Naive thymus-derived CD8-positive, alpha-beta T cell (primary cell): ENCODE measurements at places on chromosomes 5 and 9. TPM values are rescaled to one million over a fixed set of nuclear protein-coding genes. Genes with fewer than 3 reads are reported as not detected.

DNA sequence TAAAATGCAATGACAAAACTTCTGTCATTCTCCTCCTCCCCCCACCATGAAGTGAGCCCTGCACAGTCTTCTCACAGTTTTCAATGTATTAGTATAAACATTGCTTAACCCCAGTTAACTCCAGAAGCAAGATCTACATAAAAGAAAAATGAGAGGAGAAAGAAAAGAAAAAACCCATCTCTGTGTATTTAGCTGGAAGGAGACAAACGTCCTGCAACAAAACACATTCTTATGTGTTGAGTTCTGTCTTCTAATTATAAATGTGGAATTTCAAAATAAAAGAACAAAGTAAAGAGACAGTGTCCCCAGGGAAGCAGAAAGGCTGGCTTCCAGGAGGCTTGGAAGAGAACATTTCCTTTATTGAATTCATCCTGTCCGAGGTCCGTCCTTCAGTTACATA is 491.9 kb upstream of the TUSC1 start:
- no peak overlapping the region for H3K27ac ChIP-seq
- no peaks in the 10 kb centered on the region for H3K4me1 ChIP-seq
- H3K36me3 ChIP-seq, result no peaks in the 10 kb centered on the region
- no peak overlapping the region for H3K4me3 ChIP-seq

DNA sequence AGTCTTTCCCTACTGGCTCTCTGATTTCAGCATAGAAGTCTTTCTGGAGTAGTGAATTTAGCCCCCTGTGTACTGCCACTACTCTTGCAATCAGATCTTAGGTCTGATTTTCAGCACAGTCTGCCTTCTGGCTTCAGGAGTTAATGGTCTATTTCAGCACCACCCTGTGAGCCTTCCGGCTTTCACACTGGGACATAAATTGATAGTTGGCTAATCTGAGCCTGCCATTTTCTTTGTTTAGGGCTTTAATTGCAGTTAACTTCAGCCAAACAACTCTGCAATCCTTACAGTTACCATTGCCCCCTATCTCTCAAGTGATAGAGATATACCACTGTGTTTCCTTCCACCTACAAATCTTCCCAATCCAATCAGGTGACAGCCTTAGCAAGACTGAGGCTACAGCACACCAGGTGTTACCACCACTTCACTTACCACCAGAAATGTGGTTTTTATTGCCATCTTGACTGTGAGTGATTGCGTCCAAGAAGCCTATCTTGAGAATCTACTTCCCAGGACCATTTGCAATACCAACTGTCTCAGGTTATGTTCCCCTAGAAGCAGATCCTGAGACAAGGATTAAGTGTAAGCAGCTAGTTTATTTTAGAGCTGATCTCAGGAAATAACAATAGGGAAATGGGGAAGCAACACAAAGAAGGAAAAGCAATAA is 51.9 kb upstream of the NEK6 start:
- peaks cover 34% of the 10 kb centered on the region for H3K4me1 ChIP-seq
- no peak for DNase-seq
- no peak overlapping the region for H3K4me3 ChIP-seq
- H3K27me3 ChIP-seq, result no peaks in the 10 kb centered on the region

IL3 gene
- not detected for polyA plus RNA-seq

DNA sequence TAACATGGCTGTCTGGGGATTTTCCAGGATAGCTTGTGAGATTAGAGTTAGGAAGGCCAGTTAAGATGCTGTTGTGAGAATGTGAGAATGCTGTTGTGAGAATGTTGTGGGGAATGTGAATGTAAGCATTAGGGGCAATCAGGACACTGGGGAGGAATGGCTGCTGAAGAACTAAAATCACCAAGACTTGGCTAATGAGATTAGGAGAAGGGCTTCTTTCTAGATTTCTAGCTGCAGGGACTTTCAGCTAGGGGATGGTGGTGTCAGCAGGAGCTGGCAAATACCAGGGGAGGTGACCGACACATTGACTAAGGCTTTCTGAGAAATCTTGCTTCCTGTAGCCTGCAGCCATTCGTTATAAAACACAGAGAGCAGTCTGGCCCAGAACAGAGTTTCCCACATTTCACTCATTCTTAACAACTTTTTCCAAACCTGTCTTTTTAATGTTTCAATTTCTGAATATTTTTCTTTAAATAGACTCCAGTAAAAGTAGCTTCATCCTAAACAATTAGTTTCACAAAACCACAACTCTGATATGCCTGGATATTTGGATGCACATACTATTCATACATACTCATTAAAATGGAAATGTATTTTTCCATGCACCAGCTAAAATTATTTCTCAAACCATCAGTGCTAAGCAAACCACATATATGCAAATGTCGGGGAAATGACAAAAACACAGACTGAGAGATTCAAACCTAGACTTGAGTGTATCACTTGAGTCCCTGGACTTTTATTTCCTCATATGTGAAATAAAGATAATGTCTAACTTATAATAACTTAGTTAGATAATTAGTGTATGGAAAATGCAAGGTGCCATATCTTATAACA is 89.3 kb upstream of the TNC start:
- DNase-seq, result no peak
- H3K27me3 ChIP-seq, result peaks cover 11% of the 10 kb centered on the region
- no peaks in the 10 kb centered on the region for H3K4me1 ChIP-seq
- no peak overlapping the region for H3K27ac ChIP-seq

ZFP2 gene
- 0.69 TPM for polyA plus RNA-seq

GRCh38 chr5:89735082-89735481 is 674.5 kb downstream of the CETN3 start:
- H3K4me1 ChIP-seq, result no peaks in the 10 kb centered on the region
- H3K27ac ChIP-seq, result no peak overlapping the region
- no peaks in the 10 kb centered on the region for H3K27me3 ChIP-seq
- H3K4me3 ChIP-seq, result no peak overlapping the region
- no peak for DNase-seq

- peaks cover 1% of the 10 kb centered on the region for H3K27me3 ChIP-seq
- H3K4me1 ChIP-seq, result no peaks in the 10 kb centered on the region
- DNase-seq, result no peak
- H3K36me3 ChIP-seq, result no peaks in the 10 kb centered on the region
These were observed 452.8 kb downstream of the ENC1 start for GRCh38 chr5:74187757-74188156.

DNA sequence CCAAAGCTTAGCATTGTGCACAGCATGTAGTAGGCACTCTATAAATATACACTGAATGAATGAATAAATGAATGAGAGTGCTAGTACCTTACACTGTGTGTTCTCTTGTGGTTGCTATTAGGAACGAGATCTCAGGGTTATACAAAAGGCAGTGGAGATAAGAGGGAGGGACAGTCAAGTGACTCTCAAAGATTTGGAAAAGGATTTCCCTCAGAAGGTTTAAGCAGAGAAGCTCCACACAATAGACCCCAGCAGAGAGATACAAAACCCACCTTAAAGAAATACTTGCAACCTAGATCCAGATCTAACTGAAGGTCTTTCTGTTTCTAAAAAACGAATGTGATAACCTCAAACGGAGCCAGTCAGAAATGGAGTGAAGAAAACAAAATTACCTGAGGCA is 11.8 kb upstream of the EFNA5 start:
- no peak overlapping the region for H3K27ac ChIP-seq
- no peaks in the 10 kb centered on the region for H3K36me3 ChIP-seq
- peaks cover 28% of the 10 kb centered on the region for H3K27me3 ChIP-seq

GRCh38 chr5:9515436-9515835 is 30.4 kb downstream of the SEMA5A start:
- H3K27ac ChIP-seq, result no peak overlapping the region
- H3K4me1 ChIP-seq, result no peaks in the 10 kb centered on the region
- H3K36me3 ChIP-seq, result no peaks in the 10 kb centered on the region
- no peaks in the 10 kb centered on the region for H3K27me3 ChIP-seq

DNA sequence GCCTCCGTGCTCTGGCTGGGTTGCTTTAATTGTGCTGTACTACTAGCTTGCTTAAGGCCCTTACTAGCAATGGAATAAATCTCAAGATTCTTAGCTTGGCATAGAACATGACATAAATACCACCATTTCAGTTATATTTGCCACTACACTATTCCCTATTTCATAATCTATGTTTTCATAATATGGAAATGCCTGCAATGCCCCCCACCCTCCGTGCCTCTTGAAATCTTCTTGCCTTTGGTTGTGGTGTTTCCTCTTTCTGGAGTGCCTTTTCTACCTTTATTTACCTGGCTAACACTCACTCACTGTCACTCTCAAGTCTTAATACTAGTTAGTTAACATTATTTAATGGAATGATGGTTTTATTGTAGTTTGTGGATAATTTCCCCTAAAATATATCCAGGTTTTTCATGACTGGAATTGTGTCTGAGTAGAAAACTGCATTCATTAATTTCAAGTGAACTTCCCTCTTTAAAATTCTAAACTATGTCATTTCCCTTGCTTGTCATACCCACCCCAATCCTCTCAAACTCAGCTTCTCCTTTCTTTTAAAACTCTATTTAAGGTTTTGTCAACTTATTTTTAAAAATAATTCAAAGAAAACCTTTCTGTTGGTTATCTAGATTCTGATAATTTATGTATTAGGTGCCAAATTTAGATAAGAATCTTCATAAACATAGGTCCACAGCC is 521.7 kb upstream of the DAB2 start:
- H3K27ac ChIP-seq, result no peak overlapping the region
- H3K27me3 ChIP-seq, result no peaks in the 10 kb centered on the region
- peaks cover 8% of the 10 kb centered on the region for H3K36me3 ChIP-seq
- peaks cover 2% of the 10 kb centered on the region for H3K4me1 ChIP-seq
- H3K4me3 ChIP-seq, result no peak overlapping the region

DNA sequence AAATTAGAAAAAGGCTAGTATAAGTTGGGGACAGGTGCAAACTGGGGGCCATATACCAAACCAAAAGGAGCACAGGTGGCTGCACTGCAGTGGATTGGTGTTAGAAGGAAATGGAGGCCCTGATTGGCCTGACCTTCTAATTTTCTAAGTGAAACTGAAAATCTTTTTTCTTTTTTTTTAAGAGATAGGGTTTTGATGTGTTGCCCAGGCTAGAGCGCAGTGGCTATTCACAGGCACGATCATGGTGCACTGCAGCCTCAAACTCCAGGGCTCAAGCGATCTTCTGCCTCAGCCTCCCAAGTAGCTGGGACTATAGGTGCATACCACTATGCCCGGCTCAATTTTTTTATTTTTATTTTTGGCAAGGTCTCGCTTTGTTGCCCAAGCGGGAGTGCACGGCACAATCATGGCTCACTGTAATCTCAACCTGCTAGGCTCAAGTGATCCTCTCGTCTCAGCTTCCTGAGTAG is 9.8 kb upstream of the CCDC69 start:
- DNase-seq, result no peak
- no peaks in the 10 kb centered on the region for H3K27me3 ChIP-seq
- no peak overlapping the region for H3K4me3 ChIP-seq
- H3K36me3 ChIP-seq, result no peaks in the 10 kb centered on the region
- H3K4me1 ChIP-seq, result peaks cover 18% of the 10 kb centered on the region

DNA sequence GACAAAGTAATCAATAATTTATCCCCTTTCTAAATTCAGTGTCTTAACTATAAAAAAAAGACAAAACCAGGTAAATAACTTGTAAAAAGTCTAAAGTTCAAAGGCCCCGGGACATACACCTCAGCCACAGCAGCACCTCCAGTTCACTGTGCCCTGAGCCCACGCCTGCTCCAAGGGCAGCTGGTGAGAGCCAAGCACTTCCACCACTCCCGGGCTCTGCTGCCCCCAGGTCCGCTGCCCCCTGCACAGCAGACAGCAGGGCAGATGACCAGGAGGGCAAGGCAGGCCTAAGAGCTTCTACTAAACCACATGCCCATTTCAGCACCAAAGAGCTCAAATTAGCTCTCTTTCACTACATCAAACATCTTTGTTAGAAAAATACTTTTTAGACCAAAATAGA is 91.9 kb downstream of the CAMSAP1 start:
- no peak overlapping the region for H3K4me3 ChIP-seq
- peaks cover 91% of the 10 kb centered on the region for H3K36me3 ChIP-seq
- no peak for DNase-seq
- no peaks in the 10 kb centered on the region for H3K27me3 ChIP-seq

DNA sequence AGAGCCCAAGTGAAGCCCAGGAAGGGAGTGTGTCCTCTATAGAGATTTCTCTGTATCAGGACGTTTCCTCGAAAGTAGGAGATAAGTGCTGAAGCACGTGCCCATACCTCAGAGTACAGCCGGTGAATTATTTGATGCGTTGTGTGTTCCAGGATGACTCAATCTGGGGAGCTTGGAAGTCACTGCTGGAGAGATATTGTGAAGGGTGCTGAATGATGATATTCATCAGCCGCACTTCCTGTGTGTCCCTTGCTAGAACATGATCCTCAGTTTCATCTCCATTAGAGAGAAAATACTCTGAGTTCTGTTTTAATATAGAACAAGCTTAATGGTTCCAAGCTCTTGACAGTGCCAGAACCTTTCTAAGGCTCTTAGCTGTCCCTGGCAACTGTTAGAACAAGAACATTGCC is 402.3 kb upstream of the ADAMTSL1 start:
- H3K36me3 ChIP-seq, result no peaks in the 10 kb centered on the region
- no peak overlapping the region for H3K27ac ChIP-seq
- H3K4me1 ChIP-seq, result no peaks in the 10 kb centered on the region
- H3K27me3 ChIP-seq, result peaks cover 5% of the 10 kb centered on the region
- no peak for DNase-seq
- H3K4me3 ChIP-seq, result no peak overlapping the region

CBY3 gene
- not detected for polyA plus RNA-seq

- no peaks in the 10 kb centered on the region for H3K36me3 ChIP-seq
- H3K4me3 ChIP-seq, result no peak overlapping the region
- peaks cover 24% of the 10 kb centered on the region for H3K4me1 ChIP-seq
- no peaks in the 10 kb centered on the region for H3K27me3 ChIP-seq
- peak overlapping the region; percentile 69 for H3K27ac ChIP-seq
These were observed 2.9 kb upstream of the ISCA1 start for GRCh38 chr9:86285261-86285660.

CTXN3 gene
- polyA plus RNA-seq, result not detected

DNA sequence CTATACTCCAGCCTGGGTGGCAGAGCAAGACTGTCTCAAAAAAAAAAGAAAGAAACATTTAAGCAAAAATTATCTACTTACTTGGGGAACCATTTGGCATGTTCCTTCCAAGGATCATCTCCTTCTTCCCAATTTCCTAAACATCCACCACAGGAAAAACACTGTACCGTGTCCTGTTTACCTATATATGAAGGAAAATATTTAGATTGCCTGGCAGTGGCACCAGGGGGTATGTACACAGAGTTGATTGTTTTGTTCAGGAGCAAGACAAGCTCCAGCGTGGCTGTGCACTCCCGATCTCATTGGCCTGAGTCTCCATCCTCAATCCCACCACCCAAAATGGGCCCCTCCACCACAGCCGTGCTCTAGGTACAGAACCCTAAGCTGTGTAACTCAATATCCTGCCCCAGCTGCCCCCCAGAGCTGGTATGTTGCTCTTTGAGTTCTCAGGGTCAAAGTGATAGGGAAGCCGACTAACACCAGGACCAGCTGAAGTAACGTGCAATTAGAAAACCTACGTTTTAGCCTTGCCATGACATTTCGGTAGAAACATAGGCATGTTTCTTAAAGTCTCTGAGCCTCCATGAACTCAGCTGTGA is 13.8 kb downstream of the NAIP start:
- H3K27me3 ChIP-seq, result no peaks in the 10 kb centered on the region
- DNase-seq, result no peak
- H3K4me3 ChIP-seq, result no peak overlapping the region
- H3K27ac ChIP-seq, result no peak overlapping the region
- H3K36me3 ChIP-seq, result no peaks in the 10 kb centered on the region

GRCh38 chr5:139451176-139451575 is 11.4 kb downstream of the ECSCR start:
- H3K36me3 ChIP-seq, result no peaks in the 10 kb centered on the region
- no peak for DNase-seq
- peaks cover 26% of the 10 kb centered on the region for H3K4me1 ChIP-seq
- H3K4me3 ChIP-seq, result no peak overlapping the region
- H3K27me3 ChIP-seq, result no peaks in the 10 kb centered on the region

MEGF10 gene
- polyA plus RNA-seq, result not detected
